DND-41 (cell line): ENCODE measurements at places on chromosomes 2 and 18.

- no peak for DNase-seq
Measured at GRCh38 chr18:79278896-79279295, 116.8 kb upstream of the NFATC1 start.

DNA sequence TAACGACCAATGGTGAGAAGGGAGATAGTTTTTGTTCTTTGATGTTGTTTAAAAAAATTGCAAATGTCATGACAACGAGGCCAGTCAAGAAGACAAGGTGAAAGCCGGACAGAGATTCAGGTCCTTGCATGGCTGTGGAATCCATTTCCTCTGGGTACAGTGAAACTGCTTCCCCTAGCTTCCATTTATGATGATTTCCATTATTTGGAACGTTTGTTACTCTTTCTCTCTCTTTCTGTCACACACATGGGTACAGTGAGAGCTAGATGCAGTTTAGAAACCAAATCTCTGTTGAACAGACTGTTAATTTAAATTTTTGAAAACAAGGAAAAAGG is 57.4 kb upstream of the MSH2 start:
- no peak for DNase-seq

GRCh38 chr2:44136252-44136651 is 32.4 kb upstream of the PPM1B start:
- DNase-seq: no peak

GRCh38 chr2:2172516-2172915 is 158.6 kb downstream of the MYT1L start:
- DNase-seq: no peak

DNA sequence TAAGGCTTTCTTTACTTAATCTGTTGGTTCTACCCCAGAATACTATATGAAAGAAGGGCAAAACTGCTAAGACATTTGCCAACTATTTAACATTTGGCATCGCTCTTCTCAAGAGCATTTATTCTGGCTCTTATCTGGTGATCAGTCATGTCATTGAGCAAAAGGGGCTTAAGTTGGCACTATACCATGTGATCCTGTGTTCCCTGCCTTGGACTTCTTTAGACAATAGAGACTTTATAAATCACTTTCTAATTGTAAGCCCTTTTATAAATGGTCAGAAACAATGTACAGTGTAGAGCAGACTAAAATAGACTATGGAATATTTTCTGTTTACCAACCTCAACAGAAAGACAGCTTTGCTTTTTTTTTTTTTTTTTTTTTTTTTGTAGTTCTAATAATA is 52.1 kb downstream of the GTF3C3 start:
- DNase-seq: no peak

DNA sequence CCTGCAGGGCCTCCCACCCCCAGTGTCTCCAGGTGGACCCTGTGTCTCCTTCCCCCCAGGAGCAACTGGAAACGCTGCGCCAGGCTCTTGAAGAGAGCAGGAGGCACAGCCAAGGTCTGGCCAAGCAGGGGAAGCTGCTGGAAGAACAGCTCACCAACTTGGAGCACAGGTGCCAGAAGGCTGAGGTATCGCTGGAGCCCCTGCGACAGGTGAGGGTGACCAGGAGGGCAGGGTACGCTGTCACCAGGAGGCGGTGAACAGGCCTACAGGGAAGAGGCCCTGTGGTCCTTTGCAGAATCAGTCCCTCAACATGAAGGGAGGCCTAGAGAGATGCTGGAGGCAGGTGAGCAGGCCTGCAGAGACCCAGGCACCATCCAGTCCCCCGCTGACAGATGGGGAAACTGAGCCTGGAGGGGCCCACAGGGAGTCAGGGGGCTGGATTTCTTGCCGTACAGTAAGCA is 15.6 kb upstream of the SNED1 start:
- DNase-seq: no peak

DNA sequence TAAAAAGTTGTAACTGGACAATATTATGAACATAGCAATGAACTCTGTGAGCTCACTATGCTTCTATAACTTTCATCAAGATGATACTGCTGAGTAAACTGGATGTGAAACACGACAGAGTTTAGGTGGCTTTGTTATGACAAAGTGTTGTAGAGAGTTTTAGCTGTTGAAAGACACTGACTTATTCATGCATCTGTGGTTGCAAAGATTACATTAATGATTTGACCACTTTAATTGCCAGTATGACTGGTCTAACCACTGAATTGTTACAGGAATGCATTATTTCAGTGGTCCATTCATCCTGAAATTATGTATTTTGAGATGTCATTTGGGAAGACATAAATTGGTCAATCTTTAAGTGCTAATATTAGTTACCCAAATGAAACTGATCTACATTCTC is 117.9 kb downstream of the SPHKAP start:
- no peak for DNase-seq

GRCh38 chr2:55604027-55604565 is 13.3 kb downstream of the PPP4R3B start:
- no peak for DNase-seq

- DNase-seq: no peak
Measured at GRCh38 chr2:45124456-45124855, 115.2 kb upstream of the SIX2 start.

- no peak for DNase-seq
Measured at GRCh38 chr18:66280470-66280869, 323.4 kb downstream of the CDH19 start.

DNA sequence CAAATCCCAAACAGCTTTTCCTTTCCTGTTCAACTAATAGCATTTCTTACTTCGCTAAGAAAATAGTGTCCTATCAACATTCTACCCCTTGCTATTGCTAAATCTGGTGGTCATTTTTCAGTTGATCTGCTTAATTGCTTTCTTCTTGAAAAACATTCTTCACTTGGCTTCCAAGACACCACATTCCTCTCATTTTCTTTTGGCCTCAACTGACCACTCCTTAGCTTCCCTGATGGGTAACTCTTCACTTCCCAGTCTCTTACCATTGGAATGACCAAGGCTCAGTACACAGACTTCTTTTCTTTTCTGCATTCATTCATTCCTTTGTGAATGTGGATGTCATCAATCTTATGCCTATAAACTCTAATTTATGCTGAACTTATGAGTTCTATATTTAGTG is 230.8 kb upstream of the CDH2 start:
- no peak for DNase-seq

DNA sequence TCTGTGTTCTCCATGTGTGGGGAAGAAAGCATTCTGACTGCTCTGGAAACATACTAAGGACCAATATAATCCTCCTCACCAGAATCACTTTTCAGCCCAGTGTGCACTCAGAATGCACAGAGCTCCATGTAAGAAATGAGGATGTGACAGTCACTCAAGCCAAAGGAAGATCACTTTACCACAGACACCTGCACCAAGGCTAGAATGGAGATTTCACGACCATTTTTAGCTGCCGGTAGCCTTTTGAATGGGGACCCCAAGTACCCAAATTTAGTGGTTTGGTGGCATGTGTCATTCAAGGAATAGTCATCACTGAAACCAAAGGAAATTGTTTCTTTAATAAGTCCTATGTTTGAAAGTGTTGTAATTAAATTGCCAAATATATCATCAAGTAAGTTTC is 613.2 kb upstream of the ACVR2A start:
- DNase-seq: peak; percentile 15

DNA sequence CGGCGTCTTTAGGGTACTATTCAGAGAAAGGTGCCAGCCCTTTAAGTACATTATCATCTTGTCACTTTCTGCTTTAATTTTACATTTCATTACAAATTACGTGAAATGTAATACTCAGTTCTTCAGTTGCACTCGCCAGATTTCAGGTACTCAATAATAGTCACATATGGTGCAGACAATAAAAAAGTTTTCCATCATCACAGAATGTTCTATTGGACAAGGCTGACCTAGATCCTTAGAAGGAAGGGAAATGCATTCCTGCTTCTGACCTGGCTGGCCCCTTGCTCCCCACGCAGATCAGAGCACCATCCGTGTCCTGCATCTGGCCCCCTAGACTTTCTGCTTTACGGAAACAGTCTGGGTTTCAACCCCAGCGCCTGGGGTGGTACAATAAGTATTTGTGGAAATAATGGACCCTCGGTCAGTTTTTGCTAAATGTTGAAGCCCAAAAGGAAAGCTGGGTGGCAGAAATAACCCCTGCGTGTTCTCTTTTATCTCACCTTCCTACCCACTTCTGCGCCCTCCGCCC is 681 bp upstream of the C2orf72 start:
- DNase-seq: no peak

- DNase-seq: no peak
Measured at GRCh38 chr2:134406311-134406710, 152.4 kb downstream of the MGAT5 start.

GRCh38 chr2:168700615-168701245 is 101.7 kb upstream of the NOSTRIN start:
- DNase-seq: no peak

DNA sequence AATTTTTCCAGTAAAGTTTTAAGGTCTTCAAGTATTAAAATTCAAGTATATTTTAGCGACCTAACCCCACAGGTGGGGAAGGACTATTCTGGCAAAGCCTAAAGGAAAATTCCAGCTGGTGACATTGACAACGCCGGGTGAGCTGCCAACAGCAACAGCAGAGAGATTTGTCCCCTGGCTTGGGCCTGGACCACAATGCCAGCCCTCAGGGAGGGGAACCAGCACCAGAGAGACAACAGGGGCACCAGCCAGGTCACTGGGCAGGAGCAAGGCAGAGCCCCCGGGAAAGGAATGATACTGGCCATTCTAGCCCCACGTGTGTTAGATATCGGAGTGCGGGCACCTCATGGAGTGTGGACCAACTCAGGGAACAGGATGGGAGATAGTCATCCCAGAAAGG is 95.7 kb downstream of the ARMC9 start:
- DNase-seq: no peak

DNA sequence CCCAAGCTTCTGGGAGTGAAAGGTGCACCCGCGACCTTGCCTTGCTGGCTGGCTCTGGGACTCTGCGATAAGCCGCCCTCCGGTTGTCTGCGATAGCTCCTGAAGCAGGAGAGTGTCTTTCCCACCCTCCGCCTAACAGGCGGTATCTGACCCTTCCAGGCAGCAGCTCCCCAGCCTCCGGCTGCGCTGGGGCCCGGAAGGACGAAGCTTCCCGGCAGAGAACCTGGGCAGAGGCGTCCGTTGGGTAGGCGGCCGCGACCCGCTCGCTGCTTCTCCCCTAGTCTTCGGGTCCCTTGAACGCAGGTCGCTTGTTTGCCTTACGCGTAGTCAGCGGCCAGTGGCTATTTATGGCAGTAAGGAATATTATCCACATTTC is 446 bp upstream of the RHBDD1 start:
- no peak for DNase-seq

DNA sequence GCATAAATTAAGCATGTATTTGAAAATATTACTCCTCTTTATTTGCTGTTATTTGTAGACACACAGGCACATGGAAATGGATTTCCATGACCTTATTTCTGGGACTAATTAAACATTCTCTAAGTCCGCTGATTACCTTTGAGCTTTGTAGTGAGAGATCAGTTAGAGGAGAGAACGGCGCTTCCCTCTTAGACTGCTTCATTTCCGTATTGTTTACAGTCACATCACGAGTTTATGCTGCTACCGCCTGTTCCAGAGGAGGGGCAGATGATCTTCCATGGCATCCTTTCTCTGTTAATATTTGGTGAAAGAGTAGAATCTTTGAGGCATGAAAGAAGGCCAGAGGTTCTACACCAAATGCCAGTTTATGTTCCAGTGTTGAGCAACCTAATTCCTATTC is 404.4 kb downstream of the TRIB2 start:
- DNase-seq: no peak

DNA sequence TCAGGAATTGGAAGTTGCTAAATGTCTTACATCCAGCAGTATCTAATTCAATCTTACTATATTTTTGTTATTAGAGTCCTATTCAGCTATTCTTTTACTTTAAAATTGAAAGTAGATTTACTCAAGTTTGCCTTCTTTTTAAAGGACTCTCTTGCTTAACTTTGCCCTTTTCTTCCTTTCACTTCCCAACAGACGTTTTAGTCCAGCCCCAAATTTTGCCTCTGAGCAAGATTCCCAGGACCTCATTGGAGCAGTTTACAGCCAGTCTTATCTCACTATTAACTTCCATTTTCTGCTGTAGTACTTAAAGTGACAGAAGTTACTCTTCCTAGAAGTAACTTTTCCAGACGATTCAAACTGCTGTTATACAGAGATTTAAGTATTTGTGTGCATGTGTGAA is 1.7 kb upstream of the PRKD3 start:
- no peak for DNase-seq

- no peak for DNase-seq
Measured at GRCh38 chr18:8943900-8944870, 158.3 kb upstream of the NDUFV2 start.

GRCh38 chr2:53104263-53104662 is 663.3 kb upstream of the CHAC2 start:
- no peak for DNase-seq

DNA sequence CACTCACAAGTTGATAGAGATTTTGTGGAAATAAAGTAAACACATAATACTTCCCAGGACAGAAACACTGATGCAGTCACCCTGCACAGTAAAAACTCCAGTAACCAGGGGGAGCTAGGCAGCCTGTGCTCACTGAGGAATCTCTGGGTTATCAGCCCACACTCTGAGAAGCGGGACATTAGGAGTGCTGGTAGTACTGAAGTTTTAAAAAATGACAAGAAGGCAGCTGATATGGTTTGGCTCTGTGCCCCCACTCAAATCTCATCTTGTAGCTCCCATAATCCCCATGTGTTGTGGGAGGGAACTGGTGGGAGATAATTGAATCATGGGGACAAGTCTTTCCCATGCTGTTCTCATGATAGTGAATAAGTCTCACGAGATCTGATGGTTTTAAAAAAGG is 31.4 kb downstream of the KCTD1 start:
- DNase-seq: no peak

DNA sequence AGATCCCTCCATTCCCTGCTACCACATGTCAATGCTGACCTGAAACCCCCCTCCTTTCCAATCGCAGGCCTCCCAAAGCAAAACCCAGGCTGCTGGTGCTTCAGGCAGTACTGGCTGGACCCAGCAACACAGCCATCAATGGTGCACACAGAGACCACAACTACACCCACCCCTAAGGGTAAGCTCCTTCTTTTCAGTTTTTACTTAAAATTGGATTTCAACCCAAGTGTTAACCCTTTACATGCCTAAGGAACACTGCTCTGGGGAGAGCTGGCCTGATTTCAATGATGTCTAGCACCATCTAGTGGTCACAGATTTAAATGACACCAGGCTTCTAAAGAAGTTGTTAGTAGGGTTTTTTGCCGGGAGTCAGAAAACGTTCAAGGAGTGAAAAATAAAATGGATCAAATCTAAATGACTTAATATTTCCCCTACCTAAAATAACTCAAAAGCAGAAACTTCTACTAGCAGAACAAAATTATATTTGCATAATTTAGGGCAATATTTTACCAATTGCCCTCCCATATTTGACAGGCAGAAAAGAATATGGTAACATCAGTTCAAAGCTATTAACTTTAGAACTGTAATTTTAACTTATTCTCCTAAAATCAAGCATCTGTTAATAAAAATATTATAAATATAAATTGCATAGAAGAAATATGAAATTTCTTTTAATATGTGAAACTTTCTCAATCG is 24.6 kb downstream of the FECH start:
- peak; percentile 32 for DNase-seq

- no peak for DNase-seq
Measured at GRCh38 chr18:9839853-9840252, 45.9 kb upstream of the TXNDC2 start.
